ENCODE measurements at places on chromosomes 3 and 15. TPM values are rescaled to one million over a fixed set of nuclear protein-coding genes. Genes with fewer than 3 reads are reported as not detected.

AADAC gene
- total RNA-seq, result not detected

ASB14 gene
- not detected for total RNA-seq

CLRN1 gene
- not detected for total RNA-seq

CNTN6 gene
- total RNA-seq, result not detected
